ENCODE measurements at places on chromosomes 6 and 20.

DNA sequence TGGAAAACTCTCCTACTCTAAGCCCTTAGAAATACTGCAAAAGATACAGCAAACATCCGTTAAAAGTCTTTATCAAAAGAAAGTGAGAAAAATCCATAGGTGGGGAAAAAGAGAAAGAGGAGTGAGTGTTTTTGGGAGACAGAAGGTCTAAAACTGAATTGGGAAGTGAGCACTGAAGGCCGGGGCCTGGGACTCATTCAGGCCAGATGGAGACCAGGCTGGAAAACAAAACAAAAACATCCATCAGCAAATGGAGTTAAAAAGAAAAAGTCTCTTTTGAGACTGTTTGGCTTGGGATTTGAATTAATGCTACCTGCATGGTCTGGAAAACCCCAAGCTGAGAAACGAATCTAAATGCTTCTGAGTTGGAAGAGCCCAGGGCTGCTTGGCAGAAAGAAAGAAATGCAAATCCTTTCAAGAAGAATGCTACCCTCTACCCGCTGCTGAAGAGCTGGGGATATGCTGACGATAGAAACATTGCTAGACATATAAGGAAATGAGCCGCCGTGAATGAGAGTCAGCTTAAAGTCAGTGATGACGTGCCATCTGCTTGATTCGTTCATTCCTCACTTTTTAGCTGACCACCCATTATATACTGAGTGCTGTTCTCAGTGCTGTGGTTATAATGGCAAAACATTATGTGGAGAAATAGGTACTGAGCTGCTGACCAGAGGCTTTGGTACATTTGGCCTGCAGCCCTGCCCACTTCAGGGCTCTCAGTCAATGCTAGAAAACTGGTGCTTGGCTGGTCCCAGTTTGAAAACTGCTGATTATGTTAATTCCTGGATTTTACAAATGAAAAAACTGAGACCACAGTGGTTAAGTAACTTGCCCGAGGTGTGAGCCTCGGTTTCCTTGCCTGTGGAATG, 28.0 kb upstream of the TULP4 start:
- no peak for DNase-seq

DNA sequence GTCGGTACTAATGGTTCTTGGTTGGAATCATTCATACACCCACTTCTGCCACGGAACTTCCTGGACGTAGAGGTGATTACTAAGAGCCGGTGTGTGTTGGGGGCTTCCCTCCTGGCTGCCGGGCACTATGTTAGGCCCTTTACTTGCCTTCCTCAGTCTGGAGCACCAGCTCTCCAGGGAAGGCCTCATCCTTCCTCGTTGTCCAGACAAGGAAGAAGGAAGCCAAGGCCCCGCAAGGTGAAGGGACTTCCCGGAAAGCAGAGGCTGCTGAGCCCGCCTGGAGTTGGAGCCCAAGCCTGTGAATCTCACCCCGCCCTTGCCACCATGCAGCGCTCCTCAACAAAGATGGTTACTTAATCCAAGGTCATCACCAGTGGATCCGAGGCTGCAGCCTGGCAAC, 26.2 kb downstream of the AAR2 start:
- DNase-seq, result no peak

DNA sequence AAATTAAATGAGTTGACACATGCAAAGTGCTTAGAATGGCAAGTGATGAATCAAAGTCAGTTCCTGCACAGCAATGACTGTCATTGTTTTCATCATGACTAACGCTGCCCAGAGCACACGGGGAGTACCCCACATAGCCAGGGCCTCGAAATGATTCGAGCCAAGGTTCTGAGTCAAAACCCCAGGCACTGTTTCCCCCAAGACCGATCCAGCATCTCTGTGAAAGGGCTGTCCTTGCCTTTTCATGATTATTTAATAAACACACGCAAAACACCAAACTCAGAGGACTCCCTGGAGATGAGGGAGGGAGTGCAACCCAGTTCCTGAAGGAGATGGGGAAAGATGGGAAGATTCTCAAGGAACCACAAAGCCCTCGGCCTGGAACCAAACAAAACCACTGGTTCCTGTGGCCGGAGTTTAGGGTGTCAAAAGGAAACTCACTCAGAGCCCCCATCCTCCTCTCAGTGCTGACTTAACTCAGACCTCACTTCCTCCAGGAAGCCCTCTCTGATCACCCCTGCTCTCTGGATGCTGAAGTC, 3.8 kb downstream of the PREX1 start:
- DNase-seq, result peak; percentile 88

- no peak for DNase-seq
Observed at GRCh38 chr6:25961619-25962148, 918 bp upstream of the TRIM38 start.

DNA sequence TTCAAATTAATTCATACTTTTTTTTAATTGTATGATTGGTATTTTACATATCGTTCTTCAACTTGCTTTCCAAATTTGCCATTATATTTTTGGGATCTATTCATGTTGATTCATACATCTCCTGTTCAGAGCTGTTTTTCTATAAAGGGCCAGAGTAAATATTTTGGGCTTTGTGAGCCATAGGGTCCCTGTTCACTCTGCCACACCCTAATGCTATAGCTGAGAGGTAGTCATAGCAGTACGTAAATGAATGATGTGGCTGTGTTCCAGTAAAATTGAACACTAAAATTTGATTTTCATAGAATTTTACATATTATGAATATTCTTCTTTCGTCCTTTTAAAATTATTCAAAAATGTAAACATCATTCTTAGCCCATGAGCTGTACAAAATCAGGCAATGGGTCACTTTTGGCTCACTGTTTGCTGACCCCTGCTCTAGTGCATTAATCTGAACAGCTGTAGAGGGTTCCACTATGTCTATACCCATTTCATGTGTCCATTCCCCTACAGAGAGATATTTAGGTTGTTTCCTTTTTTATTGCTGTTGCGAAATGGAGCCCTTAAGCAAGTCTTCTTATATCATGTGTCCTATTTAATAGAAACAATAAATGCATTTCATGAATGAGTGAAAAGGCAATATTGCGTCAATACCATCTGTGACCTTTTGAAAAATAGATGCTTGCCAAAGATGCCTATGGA, 136.4 kb upstream of the SALL4 start:
- DNase-seq, result no peak

- DNase-seq, result no peak
Observed at GRCh38 chr6:140046016-140046632, 671.7 kb upstream of the CITED2 start.

DNA sequence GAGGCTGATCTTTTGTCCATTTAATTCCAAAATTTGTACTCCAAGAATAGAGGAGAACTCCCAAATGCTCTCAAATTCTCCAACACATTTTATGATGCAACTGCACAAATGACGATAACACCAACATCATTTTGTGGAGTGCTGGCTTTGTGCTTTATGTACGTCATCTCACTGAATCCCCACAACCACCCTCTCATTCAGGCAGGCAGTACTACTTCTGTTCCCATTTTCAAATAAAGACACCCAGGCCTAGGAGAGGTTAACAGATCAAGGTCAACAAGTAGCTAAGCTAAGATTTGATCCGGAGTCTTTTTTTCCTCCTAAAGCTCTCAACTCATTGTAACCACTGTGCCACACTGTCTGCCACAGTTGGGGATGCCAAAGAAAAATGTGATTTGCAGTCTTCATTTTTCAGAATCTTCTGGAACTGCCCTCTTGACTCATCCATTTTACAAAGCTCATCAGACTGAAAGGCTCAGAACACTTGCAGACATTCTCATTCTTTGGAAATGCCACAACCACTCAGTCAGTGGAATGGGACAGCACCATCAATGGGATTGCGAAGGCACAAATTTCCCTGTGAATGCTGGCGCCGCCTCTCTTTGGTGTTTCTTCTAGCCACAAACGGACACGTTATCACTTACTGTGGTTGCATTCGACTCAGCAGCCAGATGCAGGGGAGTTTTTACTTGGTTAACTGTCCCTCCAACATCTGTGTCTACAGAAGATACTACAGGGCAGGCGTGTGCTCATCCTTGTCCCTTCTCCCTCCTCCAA, 184.4 kb downstream of the GJA10 start:
- DNase-seq, result peak; percentile 58
